NCI-H1105 treated with DMSO at 0.1 percent for 48 hours (cell line): ENCODE measurements at places on chromosomes 12 and 14.

GRCh38 chr14:74578479-74578878 lies 33.6 kb downstream of the LTBP2 start:
- no peak for DNase-seq

DNA sequence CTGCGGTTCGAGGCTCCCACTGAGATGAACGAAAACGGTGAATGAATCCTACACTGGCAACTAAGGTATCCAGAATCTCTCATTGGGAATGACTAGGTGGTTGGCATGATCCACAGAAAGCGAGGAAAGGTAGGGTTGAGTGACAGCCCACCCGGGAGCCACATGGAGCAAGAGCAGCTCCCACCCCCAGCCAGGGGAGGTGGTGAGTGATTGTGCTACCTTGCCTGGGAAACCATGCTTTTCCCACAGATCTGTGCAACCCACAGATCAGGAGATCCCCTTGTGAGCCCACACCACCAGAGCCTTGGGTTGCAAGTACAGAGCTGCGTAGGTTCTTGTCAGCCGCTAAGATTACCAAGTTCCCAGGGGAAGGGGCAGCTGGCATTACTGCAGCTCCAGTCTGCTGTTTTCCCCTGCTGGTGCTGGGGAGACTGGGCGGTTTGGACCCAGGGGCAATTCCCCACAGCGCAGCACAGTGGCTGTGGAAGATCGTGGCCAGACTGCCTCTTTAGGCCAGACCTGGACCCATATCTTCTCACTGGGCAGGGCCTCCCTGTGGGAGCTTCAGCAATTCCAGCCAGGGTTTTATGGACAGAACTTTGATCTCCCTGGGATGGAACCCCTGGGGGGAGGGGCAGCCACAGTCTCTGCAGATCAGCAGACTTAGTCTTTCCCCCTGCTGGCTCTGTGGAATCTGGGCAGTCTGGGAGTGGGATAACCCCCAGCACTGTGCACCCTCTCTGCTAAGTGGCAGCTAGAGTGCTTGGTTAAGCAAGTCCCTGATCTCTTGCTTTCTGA lies 44.6 kb upstream of the PPP4R3A start:
- DNase-seq = no peak

DNA sequence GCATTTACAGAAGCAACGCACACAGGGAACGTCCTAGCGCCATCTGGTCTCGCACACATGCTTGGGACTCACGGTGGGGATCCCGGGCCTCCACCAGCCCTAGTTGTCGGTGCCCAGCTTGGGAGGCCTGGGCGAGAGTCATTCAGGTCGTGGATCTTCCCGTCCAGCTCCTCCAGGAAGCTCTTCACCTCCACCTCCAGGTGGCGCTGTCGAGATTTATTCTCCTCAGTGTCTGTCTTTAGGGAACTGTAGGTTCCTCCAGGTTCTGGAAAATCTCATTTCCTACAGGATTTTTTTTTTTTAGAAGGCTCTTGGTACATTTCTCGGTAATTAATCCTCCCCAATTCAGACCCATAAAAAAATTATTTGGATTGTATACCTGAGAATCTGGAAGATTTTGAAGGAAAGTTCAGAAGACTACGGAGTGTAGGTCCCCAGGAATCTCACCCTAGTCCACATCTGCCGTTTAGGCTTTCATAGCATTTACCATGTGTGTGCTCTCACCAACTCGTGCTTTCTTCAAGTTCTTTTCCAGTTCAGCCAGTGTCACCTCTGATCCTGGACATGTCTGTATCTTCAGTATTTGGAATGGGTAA lies 910.0 kb downstream of the TMEM121 start:
- peak; percentile 34 for DNase-seq

DNA sequence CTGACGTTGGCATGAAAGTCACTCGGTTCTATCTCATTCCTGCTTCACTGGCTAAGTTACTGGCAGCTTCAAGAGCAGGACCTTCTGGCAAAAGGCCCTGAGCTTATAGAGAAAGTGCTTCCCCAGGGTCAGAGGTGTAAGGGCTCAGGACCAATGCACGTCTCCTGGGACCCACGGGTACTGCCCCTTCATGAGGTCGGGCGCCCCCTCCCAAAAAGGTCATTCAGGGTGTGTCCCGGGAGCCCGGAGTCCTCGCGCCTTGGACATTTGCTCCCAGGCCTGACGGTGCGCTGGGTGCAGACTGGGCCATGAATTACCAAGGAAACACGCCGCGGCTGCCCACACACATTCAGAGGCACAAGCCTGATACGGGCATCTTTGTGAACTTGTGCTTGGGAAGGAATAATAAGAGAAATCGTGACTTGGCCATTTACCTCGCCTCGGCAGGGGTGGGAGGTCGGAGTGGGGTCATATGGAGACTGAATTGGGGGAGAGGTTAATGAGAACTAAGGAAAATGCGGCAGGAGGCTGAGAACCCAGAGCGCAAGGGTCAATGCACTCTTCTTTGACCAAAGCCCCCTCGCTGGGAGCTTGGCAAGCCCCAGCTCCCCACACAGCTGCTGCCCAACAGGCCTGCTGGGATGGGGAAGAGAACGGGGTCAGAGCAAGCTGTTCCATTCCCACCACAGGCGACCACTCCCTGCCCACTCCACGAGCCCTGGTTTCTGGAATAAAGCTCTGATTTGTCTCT lies 15.7 kb upstream of the SLC6A12 start:
- DNase-seq = no peak

DNA sequence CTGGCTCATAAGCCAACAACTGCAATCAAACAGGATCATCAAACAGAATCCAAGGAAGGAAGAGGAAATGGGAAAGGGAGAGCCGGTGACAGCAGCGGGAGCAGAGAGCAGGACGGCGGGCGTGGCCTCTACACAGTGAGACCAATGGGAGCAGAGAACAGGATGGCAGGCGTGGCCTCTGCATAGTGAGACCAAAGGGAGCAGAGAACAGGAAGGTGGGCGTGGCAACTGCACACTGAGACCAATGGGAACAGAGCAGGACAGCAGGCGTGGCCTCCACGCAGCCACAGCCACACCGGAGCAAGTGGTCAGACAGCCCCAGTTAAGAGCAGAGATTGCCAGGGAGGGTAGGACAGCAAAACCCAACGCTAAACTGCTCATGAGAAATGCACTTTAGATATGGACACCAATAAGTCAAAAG lies 16.4 kb downstream of the LRCOL1 start:
- no peak for DNase-seq

GRCh38 chr12:70091021-70091521 lies 152.2 kb upstream of the CNOT2 start:
- DNase-seq = no peak

- DNase-seq = no peak
These were observed 18.0 kb downstream of the ZFYVE21 start for GRCh38 chr14:103733651-103734050.

GRCh38 chr12:55469291-55469690 lies 647 bp downstream of the OR6C70 start:
- no peak for DNase-seq

GRCh38 chr12:79233341-79233781 lies 368.8 kb downstream of the SYT1 start:
- DNase-seq = peak; percentile 98

- no peak for DNase-seq
These were observed 1.7 kb downstream of the BRMS1L start for GRCh38 chr14:35827678-35828472.

GRCh38 chr12:68405343-68405781 lies 73.2 kb upstream of the MDM1 start:
- DNase-seq = no peak

DNA sequence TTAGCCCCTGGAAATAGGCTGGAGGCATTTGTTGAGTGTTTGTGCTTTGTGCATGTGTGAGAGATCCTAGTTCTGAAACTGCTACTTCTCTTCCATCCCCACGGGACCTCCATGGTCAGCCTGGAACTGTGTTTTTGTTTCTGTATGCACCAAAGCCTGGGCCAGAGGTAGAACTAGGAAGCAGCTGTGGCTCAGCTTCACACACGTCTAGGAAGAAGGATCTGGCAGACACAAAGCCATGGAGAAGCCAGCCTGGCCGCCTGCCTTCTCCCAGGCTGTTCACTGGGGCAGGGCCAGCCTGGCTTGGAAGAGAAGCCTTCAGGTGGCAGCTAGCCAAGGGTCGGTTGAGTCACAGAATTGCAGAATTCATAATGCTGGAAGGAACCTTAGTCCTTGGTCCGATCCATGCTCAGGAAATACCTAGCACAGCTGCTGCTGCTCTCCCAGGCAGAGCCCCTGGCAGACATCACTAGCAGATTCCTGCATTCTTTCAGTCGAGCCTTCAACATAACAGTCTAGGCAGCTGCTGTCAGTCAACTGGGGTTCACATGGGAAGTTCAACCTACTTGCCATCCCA lies 27.0 kb downstream of the RIN3 start:
- DNase-seq = peak; percentile 29

DNA sequence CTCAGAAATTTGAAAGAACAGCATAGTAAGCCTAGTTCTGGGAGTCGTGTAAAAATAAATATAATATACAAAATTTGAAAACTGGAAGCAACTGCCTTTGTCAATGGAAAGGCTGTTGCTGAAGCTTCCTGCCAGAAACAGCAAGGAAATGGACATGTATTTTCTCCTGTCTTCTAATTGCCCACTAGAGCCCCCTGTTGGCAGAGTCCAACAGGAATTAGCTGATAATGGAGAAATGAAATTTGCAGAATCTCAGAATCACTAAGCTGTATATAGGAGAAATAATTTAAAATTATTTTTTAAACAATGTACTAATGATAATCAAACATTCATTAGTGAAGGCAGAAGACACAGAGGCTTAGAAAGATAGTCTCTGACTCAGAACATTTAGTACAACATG lies 414.8 kb downstream of the SLC6A15 start:
- DNase-seq = peak; percentile 12

- no peak for DNase-seq
These were observed 474.1 kb upstream of the PRICKLE1 start for GRCh38 chr12:43063650-43064049.

DNA sequence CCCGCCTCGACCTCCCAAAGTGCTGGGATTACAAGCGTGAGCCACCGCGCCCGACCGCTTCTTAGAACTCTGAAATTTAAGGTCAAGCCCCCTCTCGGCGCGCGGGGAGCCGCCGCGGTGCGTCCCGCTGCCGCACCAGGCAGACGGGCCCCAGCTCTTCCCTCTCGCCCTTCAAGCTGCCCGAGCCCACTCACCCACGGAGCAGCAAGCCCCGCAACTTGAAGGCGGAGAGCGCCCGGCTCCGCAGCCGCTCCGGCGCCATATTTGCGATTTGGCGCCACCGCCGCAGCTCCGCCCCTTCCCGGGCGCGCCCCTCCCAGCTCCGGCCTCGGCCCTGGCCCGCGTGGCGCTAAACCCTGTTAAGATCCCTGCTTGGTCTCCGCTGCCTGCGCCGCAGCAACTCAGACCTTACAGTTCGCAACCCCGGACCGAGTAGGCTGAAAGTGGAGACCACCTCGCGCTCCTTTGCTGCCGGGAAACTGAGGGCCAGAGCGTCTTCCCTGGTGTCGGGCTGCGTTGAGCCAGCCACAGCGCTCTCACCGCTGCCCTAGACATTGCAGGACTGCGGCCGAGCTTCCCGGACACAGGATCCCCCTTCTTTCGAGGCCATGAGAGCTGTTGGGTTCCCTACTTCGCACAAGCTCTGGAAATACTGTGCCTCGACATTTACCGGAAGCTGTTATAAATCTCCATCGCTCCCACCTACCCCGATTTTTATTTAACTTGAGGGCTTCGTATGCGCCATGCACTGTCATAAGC lies at the start of gene POLE2:
TSS of gene POLE2 (minus strand) at position 273 of the 759 bp plus-strand sequence. CDS start at position 262, 11 bp downstream.
- DNase-seq = peak; percentile 7

DNA sequence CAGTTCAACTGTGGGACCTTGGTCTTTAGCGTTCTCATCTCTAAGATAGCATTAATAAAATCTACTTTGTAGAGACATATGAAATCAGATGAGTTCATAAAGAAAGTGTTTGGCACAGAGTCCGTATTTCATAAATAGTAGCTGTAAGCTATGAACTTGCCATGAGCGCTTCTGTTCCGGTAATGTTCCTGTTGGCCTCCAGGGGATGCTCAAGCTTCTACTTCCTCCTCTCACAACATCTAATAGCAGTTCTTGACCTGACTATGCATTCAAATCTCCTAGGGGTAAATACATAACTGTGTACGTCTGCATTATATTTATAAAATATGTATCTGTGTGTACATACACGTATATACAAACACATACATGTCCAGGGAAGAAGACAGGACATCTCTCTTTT lies 288.2 kb upstream of the TMPO start:
- peak; percentile 11 for DNase-seq

- no peak for DNase-seq
These were observed 273.1 kb downstream of the C12orf50 start for GRCh38 chr12:87756111-87756510.

DNA sequence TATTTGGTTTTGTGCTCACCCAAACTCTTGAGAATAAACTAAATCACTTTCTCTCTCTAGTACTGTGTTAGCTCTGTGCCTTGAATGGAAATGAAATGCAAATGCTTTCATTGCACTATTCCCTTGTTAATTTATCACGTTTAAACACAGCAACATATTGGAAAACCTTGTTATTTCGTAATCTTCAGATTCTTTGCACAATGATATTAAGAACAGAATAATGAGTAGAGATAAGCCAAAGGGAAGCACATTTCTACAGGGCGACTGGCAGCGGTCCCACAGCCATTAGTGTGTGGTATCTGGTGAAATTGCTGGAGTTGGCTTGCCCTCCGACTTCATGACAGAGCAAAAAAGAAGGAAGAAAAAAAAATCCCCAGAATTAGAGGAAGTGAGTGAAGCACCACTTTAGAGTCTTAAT lies 166.1 kb upstream of the E2F7 start:
- DNase-seq = peak; percentile 48

DNA sequence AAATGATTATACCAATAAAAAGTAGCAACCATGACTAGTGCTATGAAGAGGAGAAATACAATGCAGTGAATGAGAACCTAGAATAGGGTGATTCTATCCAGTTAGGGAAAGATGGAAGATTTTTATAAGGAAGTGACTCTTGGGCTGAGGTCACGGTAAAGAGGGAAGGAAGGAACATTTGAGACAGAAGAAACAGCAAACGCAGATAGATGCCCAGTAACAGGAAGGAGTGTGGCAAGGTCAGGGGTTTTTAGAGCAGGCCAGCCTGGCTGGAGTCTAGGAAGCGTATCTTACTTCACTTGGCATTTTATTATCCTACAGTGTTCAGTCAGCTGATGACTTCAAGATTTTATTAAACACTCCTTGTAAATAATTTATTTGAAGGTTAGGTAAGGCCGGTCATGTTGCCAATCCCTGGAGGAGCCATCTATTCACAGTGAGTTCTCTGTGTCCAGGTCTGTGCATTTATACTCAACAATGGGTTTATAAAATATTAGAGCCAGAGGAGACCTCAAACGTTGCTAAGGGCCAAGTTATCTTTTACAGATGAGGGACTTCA lies 170.6 kb downstream of the PRKCH start:
- no peak for DNase-seq

GRCh38 chr14:104285508-104285840 lies 147.1 kb downstream of the KIF26A start:
- DNase-seq = no peak

DNA sequence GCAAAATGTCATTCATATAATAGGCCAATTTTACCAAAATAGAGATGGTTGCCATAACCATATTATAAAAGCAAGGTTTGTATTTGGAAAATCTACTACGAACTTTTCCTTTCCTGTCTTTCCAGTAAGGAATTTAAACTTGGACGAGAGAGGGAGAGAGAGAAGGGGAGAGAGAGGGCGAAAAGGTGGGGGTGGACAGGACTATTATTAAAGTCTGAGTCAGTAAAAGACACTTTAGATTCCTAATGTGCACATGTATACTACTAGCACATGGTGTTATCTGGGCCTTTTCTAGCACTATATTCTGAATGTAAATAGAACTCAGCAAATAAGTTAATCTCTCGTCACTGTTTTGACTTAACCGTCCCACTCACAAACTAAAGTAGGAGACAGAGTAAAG lies 30.4 kb upstream of the FBLN5 start:
- DNase-seq = no peak
